Stimulated activated CD4-positive, alpha-beta T cell treated with anti-CD3 and anti-CD28 coated beads, Interleukin-1b, Interleukin-23, amount 100 ng/mL, for 1 hour (primary cell): ENCODE measurements at places on chromosomes 1 and 21.

GRCh38 chr1:234393190-234393589 is 19.9 kb downstream of the COA6 start:
- no peak for DNase-seq

GRCh38 chr1:202812176-202813026 is 1.6 kb downstream of the PCAT6 start:
- no peak for DNase-seq

- DNase-seq: no peak
Measured at GRCh38 chr1:208158640-208159554, 85.3 kb downstream of the PLXNA2 start.

GRCh38 chr1:9241891-9242290 is 7.3 kb downstream of the H6PD start:
- no peak for DNase-seq

DNA sequence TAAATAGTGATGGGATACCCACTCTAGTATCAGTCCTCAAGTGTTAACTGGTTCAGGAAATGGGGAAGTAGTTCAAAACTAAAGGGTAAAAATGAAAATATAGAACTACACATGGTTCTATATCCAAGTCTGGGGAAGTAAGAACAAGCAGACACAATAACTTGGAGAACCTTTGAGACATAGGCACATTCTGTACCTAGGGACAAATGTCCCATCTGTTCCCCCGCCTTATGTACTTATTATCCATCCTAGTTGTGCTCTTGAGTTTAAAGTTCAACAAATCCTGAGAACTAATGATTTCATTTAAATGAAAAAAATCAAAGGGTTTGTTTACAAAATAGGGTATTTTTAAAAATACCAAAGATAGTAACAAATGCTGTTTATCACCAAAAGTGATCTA is 32.5 kb downstream of the WNT2B start:
- DNase-seq: no peak

GRCh38 chr1:67441739-67442281 is 11.6 kb upstream of the SERBP1 start:
- DNase-seq: no peak

DNA sequence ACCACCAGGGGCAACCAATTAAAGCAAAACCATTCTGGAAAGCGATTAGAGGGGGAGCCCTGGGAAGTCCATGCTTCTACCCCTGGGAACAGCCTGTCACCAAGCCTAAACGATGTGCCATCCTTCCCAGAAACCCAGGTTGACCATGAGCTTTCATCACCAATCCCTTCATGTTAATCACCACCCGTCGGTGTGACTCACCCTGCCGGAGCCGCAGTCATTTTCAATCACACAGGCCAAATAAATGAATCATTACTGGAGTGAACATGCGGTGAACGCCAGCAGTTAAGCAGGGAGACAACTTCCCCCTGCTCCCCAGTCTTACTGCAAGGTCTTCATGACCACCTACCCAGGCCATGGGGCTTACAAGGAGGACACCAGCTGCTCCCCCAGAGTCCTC is 308.8 kb downstream of the AJAP1 start:
- DNase-seq: no peak

- DNase-seq: no peak
Measured at GRCh38 chr1:246801241-246802020, 77.2 kb downstream of the SCCPDH start.

DNA sequence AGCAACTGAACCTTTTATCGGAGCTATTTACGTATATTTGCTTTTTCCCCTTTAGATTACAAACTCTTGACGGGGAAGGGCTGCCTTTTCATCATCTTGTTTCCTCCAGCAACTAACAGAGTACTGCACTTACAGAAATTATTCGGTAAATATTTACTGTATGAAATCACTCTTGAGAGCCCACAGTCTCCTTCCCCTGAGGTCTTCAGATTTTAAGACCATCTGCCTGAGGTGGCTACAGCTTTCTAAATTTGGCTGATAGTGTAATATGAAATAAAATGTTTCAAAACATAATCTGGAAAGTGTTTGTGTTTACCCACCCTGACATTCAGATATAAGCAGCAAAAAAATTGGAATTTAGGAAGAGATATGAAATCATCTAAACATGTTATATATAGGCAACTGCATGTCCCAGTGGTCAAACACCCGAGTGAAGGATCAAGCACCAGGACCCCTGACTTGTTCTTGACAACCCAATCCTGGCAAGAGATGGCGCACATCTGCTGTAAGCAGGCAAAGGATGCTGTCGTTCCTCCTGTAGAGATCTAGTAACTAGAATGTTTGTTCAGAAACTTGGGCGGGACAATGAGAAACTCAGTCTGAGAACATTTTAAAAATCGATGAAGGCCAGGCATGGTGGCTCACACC is 60.9 kb downstream of the SIPA1L2 start:
- no peak for DNase-seq

- DNase-seq: no peak
Measured at GRCh38 chr1:99659755-99660210, 13.9 kb downstream of the PALMD start.

DNA sequence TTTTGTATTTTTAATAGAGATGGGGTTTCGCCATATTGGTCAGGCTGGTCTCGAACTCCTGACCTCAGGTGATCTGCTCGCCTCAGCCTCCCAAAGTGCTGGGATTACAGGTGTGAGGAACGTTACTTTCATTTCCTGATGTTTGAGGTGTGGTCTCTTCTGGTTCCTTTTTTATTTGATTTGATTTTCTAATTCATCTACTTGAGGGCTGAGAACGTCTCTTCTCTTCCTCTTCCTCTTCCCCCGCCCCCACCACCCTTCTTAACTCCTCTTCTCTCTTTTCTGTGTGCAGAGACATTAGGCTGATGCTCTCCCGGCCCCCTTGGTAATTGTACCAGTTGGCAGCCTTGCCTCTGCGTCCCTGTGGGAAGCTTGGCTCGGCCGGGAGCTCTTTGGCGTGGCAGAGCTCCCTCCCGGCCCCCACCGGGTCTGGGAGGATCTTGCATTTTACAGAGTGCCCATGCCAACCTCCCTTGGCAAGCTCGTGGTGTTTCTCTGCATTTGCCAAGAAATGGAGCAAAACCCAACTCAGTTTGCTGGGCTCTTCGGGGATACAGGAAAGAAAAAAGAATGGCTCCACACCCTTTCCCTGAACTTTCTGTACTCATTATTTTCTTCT is 19.9 kb downstream of the CRYAA start:
- DNase-seq: no peak

GRCh38 chr21:16535102-16535422 is 805.3 kb downstream of the USP25 start:
- DNase-seq: no peak

DNA sequence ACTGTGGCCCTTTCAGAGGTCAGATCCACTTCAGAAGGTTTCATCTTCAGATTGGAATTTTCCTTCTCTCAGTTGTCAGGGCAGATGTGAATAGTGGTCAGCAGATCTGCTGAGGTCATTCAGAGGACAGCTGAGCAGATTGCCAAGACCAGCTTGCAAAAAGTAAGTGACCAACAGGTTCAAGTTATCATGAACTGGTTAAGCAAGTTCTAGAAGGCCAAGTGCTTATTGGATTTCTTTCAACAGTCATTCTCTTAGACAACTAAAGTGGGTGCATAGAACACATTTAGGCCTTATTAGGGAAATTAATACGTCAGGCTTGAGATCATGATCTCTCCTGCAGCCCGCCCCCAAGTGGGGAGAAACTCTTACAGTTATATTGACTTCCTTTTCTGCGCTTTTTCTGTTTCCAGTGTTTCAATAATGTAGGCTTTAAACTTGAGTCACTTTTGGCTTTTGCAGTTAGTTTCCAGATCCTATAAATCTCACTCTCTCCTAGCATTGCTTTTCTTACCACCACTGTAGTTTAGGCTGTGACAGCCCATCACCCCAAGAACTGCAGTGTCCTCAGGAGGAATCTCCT is 96.4 kb downstream of the C1orf21 start:
- no peak for DNase-seq

- no peak for DNase-seq
Measured at GRCh38 chr1:160628799-160629263, 18.0 kb downstream of the SLAMF1 start.

DNA sequence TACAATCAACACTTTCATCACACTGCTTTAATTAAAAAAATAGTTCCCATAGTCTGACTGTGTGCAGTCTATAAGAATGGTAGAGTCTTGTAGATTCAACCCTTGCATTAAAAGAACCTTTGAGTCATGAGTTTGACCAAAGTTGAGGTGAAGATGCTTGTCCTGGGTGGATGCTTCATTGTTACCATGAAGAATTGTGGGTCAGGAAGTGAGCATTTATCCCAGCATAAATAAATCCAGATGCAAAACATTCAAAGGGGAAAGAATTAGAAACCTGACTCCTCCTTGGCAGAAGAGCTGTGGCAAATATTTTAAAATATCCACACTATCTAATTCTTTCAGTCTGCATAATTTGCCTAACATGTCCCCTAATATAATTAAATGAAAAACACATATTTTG is 72.9 kb upstream of the SPAG17 start:
- DNase-seq: no peak

- DNase-seq: no peak
Measured at GRCh38 chr1:26690576-26691031, 5.2 kb upstream of the ARID1A start.

- no peak for DNase-seq
Measured at GRCh38 chr1:202122639-202123335, at the start of gene GPR37L1. Gene GPR37L1, plus strand, starts transcription at chr1:202122917. Its CDS starts 47 bp downstream, at chr1:202122964.
